GM04503 (cell line): ENCODE measurements at places on chromosomes 16 and 17.

DNA sequence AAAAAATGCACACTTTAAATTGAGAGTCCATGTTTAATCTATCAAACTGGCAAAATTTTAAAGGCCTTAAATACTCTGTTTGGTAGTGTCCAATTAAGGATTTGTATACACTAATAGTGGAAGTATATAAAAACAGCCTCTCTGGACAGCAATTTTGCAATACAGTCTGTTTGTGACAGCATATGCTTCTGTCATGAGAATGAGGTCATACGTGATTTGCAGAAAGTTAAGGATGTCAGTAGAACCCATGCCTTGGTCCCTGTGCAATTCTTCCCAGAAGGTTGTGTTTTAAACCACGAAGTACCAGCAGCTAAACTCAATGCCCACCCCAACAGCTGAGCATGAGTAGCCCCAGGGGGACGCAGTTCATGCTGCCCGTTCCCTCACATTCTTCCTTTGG lies 78.4 kb downstream of the AIPL1 start:
- DNase-seq, result no peak

- no peak for DNase-seq
Observed at GRCh38 chr17:49637050-49637449, 40.8 kb downstream of the SPOP start.

GRCh38 chr16:66678337-66678736 lies 18.2 kb downstream of the CMTM4 start:
- no peak for DNase-seq

DNA sequence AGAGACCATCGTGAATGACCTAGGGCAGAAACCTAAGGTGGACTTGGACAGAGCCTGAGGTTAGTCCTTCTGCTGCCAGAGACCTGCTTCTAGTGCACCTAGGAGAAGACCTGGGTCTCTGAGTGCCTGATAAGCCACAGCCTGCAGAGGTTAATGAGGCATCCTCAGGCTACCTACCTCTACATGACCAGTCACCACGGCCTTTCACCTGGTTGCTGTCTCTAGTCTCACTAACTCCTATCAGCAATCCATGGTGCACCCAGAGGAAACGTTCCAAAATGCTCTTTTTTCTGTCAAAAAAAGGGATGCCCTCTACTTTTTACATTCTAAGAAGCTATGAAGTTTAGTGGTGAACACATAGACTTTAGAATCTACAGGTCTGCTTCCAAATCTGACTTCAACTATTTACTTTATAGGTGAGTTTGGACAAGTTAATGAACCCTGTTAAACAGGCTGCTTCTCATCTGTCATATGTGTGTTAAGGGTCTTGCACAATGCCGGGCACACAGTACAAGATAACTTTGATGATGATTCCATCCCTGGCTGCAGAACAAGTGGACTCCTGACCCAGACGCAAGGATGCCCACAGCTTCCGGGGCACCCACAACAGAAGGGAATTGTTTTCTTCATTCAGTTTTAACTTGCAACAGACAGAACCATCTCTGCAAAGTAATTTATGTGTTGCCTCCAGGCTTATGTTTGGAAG lies 469.9 kb upstream of the CDH5 start:
- no peak for DNase-seq

- DNase-seq, result no peak
Observed at GRCh38 chr16:17723531-17724134, 252.9 kb upstream of the XYLT1 start.

GRCh38 chr17:79086609-79087427 lies 12.2 kb downstream of the ENGASE start:
- DNase-seq, result no peak

DNA sequence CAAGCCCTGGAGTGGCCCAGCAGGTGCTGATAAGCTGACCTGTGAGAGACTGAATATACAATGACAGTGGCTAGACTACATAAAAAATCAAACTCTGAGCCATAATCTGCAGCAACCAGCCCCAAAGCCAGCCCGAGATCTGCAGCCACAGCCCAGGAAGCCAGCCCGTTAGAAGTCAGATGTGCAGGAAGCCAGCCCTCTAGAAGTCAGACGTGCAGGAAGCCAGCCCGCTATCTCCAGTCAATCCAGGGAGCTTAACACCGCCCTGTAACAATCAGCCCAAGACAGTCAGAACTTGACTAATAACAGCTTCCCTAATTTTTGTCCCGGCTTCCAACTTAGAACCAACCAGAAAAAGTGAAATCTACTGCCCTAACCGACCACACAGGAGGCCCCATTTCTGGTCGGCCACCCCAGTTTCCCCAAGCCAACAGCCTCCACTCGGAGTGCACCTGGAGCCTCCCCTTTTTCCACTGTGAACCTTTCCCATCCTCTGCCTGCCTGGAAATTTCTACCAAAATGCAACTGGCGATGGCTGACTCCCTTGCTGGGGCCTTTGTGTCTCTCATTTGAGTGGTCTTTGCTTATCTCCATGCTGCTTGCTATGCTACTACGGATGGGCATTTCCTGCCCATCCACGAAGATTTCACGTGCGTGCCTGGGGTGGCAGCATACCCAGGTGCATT lies 769.3 kb downstream of the KCNJ18 start:
- DNase-seq, result no peak
